ENCODE measurements at places on chromosomes 16 and 17.

DNA sequence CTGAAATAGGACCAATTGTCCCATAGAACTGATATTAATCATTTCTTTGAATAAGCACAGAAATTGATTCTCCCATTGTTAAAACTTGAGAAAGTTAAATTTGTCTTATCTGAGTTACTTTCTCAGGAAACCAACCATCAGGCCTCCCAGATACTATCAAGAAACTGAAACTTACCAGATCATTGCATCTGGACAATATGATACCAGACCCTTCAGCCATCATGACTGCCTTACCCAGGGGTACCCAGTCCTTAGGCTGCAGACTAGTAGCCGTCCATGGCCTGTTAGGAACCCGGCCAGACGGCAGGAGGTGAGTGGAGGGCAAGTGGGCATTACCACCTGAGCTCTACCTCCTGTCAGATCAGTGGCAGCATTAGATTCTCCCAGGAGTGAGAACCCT, 7.8 kb downstream of the STXBP4 start:
- DNase-seq: no peak

DNA sequence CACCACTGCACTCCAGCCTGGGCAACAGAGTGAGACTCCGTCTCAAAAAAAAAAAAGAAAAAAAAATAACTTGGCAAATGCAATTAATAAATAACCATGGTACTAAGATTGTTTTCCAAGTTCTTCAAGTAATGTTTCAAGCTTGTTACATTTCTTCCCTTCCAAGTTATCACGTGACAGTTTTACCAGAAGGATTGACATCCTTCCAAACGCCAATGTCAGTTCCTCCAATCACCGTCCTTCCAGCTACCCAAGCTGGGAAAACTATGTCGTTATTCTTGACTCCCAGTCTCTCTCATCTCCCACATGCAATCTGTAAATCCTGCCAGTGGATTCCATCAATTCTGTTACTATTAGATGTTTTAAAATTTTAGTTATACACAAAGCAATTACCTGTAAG, 3.9 kb upstream of the PHAF1 start:
- no peak for DNase-seq

DNA sequence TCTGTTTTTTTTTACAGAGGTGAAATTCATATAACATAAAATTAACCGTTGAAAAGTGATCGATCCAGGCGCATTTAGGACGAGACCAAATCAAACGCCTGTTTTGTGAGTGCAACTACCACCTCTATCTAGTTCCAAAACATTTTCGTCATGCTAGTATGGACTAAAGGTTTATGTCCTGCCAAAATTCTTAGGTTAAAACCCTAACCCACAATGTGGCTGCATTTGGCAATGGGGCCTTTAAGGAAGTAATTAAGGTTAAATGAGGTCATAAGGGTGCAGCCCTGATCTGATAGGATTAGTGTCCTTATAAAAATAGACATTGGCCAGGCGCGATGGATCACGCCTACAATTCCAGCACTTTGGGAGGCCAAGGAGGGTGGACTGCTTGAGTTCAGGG, 32.8 kb upstream of the RCVRN start:
- no peak for DNase-seq

GRCh38 chr17:10200016-10200415, 1.6 kb upstream of the GAS7 start:
- no peak for DNase-seq

- peak; percentile 52 for DNase-seq
Measured at GRCh38 chr17:37170881-37171425, 204.8 kb upstream of the C17orf78 start.

DNA sequence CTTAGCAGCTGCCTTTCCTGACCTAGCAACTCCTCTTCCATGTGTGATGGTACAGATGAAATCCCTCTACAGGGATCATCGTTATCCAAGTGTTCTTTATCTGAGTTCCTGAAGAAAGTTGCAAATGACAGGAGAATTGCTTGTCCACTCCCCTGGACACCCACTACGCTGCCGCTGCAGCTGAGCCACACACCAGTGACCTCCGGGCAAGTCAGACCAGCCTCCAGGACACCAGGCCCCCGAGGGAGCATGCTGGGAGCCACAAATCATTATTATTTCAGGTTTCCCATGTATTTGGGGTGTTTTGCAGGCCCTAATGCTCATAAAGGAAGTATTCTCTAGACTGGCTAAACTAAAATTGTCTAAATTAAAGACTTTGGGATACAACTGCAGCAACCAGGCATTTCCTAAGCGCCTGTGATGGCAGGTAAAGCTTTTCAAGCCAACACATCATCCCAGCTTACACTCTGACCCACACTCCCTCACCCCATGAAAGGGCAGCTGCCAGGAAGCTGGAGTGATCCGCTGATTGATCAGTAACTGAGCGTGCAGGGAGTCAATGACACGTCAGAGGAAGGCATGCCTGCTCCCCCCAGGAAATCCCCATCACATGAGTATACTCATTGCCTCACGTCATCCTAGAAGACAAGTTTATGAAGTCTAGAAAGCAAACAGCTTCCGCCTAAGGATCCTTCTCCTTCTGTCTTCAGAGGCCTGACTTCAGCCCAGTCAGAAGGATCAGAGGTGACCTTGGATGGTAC, 14.4 kb downstream of the FA2H start:
- DNase-seq: no peak

DNA sequence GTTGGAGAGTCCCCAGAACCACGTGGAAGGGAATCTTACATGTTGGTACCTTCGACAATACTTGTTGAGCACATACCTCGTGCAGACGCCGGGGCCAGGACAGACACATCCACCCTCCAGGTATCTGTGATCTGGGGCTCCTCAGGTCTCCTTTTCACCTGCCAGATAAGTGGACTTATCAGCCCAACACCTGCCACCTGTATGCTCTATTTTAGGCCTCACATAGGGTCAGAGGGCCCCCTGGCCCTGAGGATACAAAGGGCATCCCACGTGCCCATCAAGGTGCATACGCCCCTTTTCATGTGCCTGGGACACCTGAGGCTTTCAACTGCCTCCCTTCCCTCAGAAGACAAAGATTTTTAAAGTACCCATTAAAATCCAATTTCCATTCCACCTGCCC, 212.7 kb downstream of the MRTFB start:
- peak; percentile 52 for DNase-seq

DNA sequence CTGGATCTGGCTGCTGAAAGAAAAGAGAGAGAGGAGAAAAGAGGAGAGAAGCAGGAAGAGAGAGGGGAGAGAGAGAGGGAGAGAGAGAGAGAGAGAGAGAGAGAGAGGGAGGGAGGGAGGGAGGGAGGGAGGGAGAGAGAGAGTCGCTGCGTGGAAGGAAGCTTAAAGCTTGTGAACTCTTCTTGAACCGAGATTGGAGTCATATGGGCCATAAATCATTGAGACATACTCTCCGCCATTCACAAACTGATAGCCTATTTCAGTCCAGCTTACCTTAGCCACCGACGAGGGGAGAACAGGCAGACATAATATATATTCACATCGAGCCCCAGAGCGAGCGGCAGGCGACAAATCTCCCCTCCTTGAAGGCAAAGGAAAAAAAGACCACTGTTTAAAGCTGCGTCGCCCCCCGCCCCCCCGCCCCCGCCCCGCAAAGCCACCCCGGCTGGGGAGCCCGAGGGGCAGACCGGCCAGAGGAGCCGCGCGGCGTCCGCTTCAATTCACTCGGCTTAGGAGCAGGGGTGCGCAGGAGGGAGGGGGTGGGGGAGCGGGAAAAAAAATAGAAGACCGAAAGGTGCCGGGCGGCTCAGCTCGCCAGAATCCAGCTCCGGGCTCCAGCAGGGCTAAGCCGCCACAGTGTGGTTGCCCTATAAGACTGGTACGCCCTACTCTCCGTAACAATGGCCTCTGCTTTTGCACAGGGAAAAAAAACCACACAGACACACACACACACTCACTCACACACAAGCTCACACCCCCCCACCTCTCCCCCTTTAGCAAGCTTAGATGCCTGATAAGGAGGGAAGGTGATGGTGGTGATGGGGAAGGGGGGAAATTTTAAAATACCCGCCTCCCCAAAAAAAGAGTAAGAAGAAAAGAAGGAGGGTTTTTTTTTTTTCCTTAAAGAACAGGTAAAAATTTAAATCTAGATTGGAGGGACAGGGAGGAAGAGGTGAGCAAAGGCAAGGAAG, 10.6 kb upstream of the HOXB2 start:
- no peak for DNase-seq

DNA sequence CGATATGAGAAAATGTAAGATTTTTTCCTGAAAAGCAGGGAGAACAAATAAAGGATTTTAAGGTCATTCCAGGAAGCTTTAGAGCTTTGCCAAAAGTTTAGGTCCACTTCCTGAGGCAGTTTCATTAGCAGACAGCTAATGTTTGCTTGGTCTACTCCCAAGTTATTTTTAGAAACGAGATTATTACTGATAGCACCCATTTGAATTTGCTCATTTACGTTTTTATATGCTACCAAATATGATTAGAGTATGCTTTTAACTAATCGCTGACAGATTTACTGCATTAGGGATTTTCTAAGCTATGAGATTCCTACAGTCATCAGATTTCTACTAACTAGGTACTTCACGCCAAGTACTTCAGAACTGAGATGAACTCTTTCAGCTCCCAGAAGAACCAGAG, 98.1 kb downstream of the WNT3 start:
- DNase-seq: no peak

- no peak for DNase-seq
Measured at GRCh38 chr16:12462426-12463280, 341.0 kb downstream of the CPPED1 start.

DNA sequence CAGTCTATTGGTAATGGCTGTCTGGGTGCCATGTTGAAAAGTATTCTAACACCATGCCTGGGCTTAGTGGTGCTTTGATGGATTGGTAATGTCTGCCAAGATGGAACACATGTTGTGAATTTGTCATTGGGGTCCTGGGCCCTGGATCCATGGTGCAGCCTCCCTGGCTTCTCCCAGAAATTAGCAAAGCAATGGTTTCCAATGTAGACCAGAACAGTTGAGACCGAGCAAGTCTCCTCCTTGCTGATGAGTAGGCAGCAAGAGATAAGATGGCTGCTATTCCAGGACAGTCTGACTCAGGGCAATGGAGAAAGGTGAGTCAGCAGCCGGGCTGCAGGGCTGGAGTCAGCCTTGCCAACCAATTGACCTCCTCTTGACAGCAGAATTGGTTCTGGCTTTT, 30.8 kb downstream of the GPR139 start:
- DNase-seq: peak; percentile 18

DNA sequence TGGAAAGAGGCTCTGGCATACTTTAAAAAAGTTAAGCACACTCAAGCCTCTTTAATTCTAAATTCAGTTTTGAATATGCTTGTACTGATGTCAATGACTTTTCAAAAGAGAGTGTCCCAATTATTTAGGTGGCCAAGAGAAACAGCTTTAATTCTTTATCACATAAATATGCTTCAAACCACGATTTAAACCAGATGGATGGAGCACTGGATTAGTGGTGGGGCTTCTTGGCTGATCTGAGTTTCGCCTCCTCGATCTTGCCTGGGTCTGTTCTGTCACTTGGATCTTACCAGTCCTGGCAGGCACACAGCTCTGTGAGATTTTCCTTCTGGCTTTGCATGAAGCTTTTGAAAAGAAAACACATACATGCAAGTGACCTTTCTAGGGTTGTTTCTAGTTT, 467.8 kb downstream of the MAF start:
- no peak for DNase-seq

DNA sequence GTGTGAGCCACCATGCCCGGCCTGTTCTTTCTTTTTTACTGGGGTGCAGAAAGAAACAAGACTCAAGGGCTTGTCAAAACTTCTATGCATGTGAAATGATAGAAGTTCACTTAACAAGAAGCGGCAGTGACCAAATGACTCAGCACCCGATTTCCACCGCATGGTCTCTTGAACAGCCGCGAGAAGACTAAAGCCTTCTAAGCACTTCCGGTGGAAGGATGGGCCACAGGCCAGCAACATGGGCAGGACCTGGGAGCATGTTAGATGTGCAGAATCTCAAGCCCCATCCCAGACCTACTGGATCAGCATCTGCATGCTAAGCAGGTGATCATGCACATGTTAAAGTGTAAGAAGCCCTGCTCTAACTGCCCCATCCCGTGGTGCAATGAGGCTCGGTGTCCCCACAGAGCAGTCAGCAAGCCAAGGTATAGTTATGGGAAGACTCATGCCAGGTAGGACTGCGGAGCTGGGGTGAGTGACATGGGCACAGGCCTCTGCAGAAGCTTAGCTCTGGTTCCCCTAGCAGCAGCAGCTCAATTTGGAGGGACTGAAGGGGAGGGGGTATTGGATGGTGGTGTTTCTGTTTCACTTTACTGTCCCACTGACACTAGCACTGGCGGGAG, 88.5 kb upstream of the HNF1B start:
- DNase-seq: no peak

GRCh38 chr16:1156055-1156982, 3.4 kb downstream of the CACNA1H start:
- no peak for DNase-seq

DNA sequence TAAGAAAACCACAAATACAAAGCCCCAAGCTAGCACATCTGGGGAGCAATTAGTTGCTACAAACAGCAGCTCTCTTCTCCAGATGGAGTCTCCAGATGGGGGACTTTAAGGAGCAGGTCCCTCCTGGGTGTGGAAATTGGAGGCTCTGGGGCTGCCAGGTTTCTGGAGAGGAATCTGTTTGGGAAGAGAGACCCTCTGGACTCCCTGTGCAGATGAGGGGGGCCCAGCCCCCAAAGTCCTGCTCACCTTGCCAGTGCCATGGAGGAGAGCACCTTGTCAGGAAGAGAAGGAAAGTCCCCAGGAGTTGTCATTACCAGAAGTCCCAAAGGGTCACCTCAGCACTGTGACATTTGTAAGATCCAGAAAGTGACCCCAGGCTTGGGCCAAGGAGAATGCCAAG, 14.8 kb downstream of the TEKT5 start:
- no peak for DNase-seq

DNA sequence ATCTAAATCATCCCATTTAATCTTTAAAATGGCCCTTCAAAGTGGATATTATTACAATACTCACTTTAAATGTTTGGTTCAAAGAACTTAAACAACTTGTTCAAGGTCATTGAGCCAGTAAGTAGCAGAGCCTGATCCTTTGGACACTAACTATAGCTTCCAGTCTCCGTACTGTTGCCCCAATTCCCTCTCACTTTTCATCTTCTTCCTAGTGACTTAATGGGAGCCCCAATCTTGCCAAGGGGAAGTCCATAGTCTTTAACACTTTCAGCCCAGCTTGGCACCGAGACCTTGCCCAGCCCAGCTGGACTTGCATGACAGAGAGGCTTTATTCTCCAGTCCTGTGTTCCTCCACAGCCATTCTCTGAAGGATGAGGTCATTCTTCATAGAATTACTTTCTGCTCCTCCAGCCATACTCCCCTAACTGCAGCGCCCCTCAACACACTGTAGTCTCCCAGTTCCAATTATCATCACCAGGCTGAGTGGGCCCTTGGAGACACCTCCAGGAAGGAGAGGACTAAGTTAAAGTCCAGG, 49.2 kb upstream of the NLK start:
- no peak for DNase-seq

DNA sequence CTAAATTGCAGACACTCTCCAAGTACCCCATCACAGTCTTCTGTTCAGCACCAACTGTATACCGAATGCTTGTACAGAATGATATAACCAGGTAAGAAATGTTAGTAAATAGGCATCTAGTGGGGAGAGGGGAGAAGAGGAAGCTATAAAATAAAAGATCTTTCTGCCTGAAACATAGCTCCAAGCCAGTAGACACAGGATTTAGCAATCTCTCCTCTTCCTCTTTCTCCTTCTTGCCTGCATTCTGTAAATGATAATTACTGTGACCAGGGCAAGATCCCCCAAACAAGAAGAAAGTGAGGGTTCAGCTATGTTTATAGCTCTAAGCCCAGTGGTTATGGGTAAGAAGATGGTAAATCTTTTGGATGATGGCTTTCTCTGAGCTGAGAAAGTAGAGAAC, 17.9 kb downstream of the ACSM3 start:
- no peak for DNase-seq

GRCh38 chr17:28001149-28001548, 41.3 kb upstream of the NLK start:
- DNase-seq: no peak

All from GM23338 (cell line).